NCI-H1048 (cell line): ENCODE measurements at places on chromosomes 16 and 17.
A peak's percentile ranks its signal among the peaks of the same experiment; 100 is the strongest.

DNA sequence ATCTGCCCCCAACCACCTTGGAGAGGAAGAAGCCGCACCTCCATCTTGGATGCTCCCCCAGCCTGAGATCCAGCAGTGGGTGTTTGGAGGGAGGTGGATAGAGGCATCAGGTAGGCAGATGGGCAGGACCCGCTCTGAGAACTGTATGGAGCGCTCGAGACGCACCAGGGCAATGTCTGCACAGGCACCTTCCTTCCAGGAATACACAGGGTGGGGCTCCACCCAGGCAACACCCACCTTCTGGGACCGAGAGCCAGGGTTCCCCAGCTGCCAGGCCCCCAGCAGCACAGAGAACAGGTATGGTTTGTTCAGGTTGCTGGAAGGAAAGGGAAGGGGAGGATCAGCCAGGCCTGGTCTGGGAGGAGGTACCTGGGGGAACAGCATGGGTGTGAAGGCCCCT, 2.4 kb downstream of the PRSS22 start:
- no peak for DNase-seq

GRCh38 chr17:71941920-71942319, 178.9 kb upstream of the SOX9 start:
- DNase-seq: no peak

DNA sequence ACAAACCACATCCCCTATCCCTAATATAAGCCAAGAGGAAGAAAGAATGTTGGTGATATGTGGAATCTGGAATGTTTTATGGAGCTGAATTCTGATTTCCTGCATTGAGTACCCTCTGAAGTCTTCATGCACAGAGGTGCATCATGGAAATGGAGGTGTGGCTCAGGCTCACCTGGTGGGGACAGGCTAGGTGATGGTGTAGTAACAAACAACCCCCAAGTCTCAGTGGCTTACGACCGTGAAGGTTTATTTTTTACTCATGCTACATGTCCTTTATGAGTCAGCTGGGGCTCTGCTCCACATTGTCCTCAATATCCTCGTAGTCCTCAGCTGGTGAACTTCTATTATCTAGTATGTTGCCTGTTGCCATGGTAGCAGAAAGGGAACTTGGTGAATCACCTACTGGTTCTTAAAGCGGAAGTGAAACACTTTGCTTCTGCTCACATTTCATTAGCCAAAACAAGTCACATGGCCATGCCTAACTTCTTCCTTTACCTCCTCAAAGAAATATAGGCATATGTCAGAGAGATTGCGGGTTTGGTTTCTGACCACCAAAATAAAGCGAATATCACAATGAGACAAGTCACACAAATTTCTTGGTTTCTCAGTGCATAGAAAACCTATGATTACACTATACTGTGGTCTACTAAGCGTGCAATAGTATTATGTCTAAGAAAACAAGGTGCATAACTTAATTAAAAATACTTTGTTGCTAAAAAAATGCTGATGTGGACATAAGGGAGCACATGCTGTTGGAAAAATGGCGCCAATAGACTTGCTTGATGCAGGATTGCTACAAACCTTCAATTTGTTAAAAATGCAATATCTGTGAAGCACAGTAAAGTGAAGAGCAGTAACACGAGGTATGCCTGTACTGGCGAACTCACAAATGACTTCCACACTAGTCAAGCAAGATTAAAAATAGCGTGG, at the start of gene PMFBP1:
TSS of gene PMFBP1 (minus strand) at position 51 of the 930 bp plus-strand sequence. CDS start 947 bp downstream, outside the sequence.
- DNase-seq: no peak

DNA sequence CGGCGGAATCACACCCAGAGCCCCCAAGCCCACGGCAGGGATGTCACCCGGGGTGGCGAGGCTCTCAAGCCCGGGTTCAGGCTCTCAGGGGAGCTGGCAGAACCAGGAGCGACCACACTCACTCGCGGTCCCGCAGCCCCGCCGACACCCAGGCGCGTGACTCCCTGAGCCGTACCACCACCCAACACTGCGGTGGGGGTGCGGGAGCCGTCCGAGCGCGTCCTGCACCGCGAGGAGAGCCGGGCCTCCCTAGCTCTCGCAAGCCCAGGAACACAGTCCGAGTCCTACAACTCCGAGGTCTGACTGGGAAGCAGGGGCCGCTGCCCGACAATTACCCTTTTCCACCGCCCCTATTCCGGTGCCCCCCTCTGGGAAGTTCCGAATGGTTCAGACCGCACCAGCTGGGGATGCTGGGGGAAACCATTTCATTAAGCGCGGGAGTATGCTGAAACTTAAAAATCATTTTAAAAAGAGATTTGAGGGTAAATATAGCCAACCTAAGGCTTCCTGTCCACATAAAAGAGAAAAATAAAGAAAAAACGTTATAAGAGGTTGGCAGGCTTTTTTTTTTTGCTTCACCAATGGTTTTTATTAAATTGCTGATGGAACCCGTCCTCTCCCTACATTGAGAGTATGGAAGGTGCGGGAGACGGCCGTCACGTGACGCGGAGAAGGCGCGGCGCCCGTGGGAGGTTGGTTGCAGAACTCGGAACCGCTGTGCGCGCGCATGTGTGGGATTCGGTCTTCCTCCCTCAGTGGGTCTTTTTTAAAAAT, at the start of gene FLCN:
TSS of gene FLCN (minus strand) at position 143 of the 774 bp plus-strand sequence. CDS start 9,031 bp downstream, outside the sequence.
- peak; percentile 66 for DNase-seq
